ENCODE measurements at places on chromosomes 16 and 17. TPM values are rescaled to one million over a fixed set of nuclear protein-coding genes. Genes with fewer than 3 reads are reported as not detected.

Gene MYH3
- total RNA-seq: 3.2 TPM

Gene SLC16A3
- total RNA-seq: 12.9 TPM

DNA sequence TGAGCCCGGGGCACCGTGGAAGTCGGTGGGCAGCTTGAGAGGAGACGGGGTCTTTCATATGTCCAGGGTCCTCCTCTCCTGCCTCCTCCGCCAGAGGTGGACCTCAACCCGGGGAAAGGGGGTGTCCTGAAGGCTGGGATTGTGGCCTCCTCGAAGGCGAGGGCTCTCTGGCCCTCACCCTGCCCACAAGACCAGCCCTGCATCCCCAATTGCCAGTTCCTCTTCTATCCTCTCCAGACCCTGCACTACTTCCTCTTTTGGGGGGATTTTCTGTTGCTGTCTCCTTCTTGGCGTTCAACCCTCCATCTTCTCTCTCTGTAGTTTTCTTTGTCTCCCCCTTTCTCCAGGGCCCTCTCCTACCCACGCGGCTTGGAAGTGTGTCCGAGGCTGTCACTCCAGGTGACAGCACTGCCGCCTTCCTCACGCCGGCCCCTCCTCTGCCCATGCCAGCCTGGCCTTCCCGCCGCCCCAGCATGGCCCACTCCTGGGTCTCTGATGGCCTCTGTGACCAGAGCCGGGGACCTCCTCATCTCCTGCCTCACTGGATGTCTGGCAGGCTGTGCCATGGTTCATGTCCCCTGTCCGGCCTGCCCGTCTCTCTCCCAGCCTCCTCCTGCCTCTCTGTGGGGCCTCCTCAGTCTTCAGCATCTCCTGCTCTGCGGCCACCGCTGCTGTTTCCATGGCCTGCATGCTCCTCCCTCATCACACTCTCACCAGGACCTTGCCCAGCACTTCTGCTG, 2.4 kb upstream of the ITGAX start:
- DNase-seq: no peak

- no peak for DNase-seq
These were observed 163.2 kb downstream of the SPECC1 start for GRCh38 chr17:20172376-20172775.

DNA sequence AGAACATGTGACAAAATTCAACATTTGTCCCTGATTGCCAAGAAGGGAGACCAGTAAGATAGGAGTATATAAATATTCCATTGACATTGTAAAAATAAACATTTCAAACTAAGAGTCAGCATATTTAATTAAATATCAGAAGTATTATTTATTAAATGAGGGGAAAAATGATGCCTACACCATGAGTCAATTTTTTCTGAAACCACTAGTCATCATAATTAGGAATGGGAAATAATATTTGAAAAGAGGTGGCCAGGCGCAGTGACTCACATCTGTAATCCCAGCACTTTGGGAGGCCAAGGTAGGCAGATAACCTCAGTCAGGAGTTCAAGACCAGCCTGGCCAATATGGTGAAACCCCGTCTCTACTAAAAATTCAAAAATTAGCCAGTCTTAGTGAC, 2.1 kb downstream of the CMTM1 start:
- DNase-seq: no peak
